ENCODE measurements at places on chromosomes 2 and 18. TPM values are rescaled to one million over a fixed set of nuclear protein-coding genes. Genes with fewer than 3 reads are reported as not detected.

- no peak for DNase-seq
Observed at GRCh38 chr18:4276953-4277585, 178.0 kb downstream of the DLGAP1 start.

DNA sequence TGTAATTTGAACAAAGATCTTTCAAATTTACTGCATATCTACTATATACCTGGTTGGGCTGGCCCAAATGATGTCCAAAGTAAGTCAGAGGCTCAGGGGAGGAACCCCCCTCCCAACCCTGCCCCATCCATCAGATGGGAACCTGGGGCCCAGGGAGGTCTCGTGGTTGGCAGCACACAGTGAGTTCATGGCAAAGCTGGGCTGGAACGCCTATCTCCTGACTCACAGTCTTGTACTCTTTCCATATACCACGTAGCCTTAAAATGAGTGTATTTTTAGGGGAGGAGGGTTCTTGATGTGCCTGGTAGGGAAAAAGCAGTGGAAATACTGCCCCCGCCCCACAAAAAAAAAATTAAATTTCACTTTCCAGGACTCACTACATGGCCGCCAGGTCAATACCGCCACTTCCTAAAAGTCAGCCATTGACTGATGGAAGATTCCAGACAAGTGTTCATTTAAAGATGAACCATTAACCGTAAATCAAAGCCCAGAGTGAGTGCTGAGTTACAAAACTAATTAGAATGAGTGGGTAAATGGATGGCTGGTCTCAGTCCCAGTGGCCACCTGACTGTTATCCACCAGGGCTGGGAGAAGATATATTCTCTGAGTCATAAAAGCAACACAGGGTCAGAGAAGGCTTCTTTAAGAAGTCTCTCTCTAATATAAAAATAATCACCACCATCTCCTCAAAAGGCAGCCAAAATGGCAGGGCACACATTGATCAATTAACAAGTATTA, 80.5 kb downstream of the ZBTB7C start:
- no peak for DNase-seq

DNA sequence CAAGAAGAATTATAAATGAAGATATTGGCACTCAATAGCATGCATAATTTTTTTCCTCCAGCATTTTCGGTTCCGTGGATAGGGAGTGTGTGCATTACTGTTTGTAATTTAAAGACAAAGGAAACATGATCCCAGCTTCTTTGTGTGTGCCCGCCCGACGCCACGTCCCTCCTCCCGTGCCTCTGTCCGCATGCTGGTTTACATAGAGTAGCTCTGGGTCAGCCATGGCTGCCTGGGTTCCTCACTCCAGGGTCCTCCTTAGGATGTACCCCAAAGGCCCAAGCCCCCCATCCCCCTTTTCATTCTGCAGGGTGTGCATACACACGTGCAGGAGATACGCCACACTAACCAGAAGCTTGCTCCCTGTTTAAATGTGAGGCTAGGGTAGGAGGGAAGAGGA, 214.7 kb downstream of the KLHL29 start:
- DNase-seq = no peak

DNA sequence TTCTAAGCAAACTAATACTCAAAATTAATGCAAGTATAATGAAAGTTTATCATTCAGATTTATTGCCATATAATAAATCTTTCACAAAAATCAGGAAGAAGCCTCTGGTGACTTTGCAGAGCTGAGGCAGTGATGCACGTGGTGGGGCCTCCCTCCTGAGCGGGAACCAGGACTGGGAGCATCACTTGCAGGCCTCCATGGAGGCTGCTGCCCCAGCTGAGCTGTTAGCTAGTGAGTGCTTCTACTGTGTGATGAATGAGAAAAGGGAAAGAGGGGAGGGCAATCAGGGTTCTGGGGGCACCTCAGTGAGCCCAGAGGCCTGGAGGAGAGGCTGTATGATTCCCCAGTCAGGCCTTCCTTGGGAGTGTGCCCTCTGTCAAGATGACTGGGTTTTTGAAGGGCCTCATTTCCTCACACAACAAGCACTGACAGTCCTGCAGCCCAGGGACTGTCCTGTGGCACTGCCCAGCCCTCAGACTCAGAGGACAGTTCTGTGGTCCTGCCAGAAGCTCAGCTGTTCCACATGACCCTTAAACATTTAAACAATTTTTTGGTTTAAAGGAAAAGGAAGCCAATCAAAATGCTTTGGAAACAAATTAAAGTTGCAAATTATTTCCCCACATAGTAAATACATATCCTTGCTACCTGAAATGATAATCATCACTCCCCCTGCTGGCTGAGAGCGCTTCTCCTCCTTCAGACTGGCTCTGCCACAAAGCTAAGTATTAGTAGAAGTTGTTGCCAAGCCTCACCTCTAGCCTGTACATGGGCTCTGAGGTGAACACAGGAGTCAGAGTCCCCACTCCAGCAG, 90.9 kb upstream of the SMAD7 start:
- peak; percentile 80 for DNase-seq

Gene EPHA4
- 16.8 TPM for total RNA-seq
